ENCODE measurements at places on chromosomes 4 and X.
A peak's percentile ranks its signal among the peaks of the same experiment; 100 is the strongest.

DNA sequence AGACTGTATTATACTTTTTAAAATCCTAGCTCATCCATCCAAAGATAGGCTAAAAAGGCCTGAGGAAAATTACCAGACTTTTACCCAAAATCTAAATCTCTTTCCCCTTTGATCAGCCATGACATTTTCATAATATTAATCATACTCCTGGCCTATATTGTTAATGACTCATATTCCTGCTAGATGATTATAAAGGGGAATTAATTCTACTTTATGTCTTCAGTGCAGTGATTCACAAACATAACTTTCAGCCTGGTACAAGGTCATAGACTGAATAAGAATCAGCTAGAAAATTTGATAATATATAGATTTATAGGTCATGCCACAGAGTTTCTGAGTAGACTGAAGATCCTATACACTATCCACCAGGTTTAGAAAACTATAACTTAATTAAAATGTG lies 1905.4 kb downstream of the C4orf33 start:
- no peak for DNase-seq

GRCh38 chrX:70030301-70030767 lies 19.4 kb downstream of the AWAT2 start:
- peak; percentile 14 for DNase-seq

GRCh38 chr4:113616443-113616842 lies 145.1 kb downstream of the CAMK2D start:
- no peak for DNase-seq

- DNase-seq = peak; percentile 8
These were observed 11.0 kb downstream of the CUL4B start for GRCh38 chrX:120549483-120550452.

DNA sequence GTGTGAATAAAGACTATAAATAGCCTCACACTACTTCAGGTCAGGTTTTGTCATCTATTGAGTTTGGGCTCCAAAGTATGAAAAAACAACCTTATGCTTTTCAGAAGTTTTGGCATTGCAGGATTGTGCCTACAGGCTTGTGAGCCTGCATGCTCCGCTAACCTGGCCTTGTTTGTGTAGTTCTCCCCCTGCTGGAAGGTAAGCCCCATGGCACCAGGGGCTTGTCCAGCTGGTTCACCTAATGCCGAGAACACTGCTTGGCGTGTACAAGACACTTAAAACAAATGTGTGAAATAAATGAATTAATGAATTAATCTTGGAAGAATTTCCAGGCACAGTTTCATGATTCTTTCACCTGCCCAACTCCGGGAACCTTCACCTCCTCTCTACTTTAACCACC lies 1.8 kb upstream of the HSD17B10 start:
- peak; percentile 36 for DNase-seq

DNA sequence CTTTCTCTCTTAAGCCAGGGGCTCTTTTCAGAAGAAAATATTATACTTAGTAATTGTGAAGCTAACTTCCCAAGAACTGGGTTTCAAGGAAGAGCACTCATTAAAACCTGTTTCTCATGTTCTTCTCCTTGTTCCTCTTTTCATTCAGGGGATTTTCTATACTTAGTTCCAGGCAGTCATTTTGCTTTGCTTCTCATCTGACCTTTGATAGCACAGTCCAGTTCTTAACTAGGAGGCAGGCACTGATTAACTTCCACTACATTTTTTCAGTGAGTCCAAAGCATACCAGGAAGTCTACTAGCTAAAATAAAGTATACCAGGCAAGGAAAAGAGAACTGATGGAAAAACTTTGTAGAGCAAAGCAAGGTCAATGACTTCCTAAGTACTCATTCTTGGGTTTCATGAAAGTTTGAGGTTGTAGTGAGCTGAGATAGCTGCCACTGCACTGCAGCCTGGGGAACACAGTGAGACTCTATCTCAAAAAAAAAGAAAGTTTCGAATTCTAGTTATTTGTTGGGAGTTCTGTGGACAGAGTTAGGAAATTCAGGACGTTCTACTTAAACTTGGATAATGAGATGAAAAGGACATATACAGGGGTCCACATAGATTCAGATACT lies 190.1 kb upstream of the HS3ST1 start:
- DNase-seq = no peak

GRCh38 chrX:72584163-72584562 lies 11.5 kb upstream of the HDAC8 start:
- no peak for DNase-seq

GRCh38 chr4:112739442-112739841 lies 102.5 kb downstream of the LARP7 start:
- no peak for DNase-seq

Measured in stimulated activated CD4-positive, alpha-beta T cell treated with anti-CD3 and anti-CD28 coated beads, Interleukin-4, amount 100 ng/mL, for 4 hours (primary cell).